ENCODE measurements at places on chromosomes 3 and 15. TPM values are rescaled to one million over a fixed set of nuclear protein-coding genes. Genes with fewer than 3 reads are reported as not detected.

SNX22 gene
- total RNA-seq = 0.31 TPM

SH3GL3 gene
- total RNA-seq = 0.40 TPM

TMEM44 gene
- 12.0 TPM for total RNA-seq

PIERCE2 gene
- 1.4 TPM for total RNA-seq

SLC4A7 gene
- total RNA-seq = 123 TPM

STARD9 gene
- total RNA-seq = 9.0 TPM

UBXN7 gene
- total RNA-seq = 17.7 TPM

GOLGA8S gene
- not detected for total RNA-seq

ACAA1 gene
- total RNA-seq = 24.8 TPM

FMN1 gene
- 1.7 TPM for total RNA-seq

KBTBD8 gene
- 2.6 TPM for total RNA-seq

MME gene
- total RNA-seq = 32.2 TPM

CAMKV gene
- total RNA-seq = 0.35 TPM

FOXB1 gene
- total RNA-seq = not detected

MST1R gene
- 7.7 TPM for total RNA-seq

ALS2CL gene
- 57.5 TPM for total RNA-seq

KLHL18 gene
- total RNA-seq = 27.2 TPM

SLC7A14 gene
- total RNA-seq = not detected

SLC27A2 gene
- total RNA-seq = 0.31 TPM

GATA2 gene
- not detected for total RNA-seq

TRH gene
- not detected for total RNA-seq

ALDH1L1 gene
- total RNA-seq = 0.71 TPM

SEMA5B gene
- 0.33 TPM for total RNA-seq

ADAMTS7 gene
- total RNA-seq = 10.6 TPM

NAALADL2 gene
- total RNA-seq = 0.73 TPM

GOLGA6L7 gene
- total RNA-seq = not detected

TMEM62 gene
- total RNA-seq = 12.7 TPM
